Activated CD4-positive, alpha-beta T cell treated with anti-CD3 and anti-CD28 coated beads, Interleukin-2, Interleukin-4, amounts not matched to agents 100 ng/mL and 50 ng/mL, durations not matched to agents 16 hours and 8 hours (primary cell): ENCODE measurements at places on chromosomes 2 and 18.
A peak's percentile ranks its signal among the peaks of the same experiment; 100 is the strongest.

DNA sequence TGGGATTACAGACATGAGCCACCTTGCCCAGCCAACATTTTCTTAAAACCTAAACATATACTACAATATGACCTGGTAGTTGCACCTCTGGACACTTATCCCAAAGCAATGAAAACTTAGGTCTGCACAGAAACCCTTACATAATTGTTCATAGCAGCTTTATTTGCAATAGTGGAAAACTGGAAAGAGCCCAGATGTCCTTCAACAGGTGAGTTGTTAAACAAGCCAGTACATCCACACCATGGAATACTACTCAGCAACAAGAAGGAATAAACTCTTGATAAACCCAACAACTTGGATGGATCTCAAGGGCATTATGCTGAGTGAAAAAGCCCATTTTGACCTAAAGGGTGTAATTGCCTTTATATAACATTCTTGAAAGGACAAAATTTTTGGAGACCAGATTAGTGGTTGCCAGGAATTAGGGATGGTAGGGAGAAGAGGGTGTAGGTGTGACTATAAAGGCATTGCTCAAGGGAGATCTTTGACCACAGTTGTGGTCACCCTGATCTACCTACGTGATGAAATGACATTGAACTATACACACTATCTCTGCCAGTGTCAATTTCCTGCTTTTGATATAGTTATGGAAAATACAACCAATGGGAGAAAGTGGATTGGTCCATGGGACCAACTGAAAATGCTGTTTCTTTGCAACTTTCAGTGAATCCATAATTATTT, 11.9 kb upstream of the AMMECR1L start:
- DNase-seq = no peak

DNA sequence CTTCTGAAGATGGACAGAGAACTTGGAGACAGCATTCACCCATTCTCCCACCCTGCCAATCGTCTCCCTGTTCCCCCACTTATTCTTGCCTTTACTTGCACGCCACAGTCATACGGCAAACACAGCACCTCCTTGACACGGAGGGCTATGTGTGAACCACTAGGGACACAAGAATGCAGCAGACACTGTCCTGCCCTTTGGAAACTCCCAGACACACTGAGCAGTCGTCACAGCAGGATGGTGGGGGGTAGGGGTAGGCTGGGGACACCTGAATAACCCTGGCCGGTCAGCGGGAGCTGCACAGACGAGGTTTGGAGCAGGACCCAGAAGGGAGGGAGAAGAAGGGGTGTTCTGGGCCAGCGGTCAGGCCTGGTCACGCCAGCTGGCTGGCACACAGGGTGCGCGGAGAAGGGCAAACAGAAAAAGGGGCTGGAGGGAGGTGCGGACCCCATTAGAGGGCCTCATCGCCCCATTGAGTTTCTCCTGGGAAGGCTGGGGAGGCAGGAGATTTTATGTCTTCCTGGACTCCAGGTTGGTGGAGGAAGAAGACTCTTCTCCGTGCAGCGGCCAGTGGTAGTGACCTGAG, 40.0 kb upstream of the FOSL2 start:
- DNase-seq = no peak

DNA sequence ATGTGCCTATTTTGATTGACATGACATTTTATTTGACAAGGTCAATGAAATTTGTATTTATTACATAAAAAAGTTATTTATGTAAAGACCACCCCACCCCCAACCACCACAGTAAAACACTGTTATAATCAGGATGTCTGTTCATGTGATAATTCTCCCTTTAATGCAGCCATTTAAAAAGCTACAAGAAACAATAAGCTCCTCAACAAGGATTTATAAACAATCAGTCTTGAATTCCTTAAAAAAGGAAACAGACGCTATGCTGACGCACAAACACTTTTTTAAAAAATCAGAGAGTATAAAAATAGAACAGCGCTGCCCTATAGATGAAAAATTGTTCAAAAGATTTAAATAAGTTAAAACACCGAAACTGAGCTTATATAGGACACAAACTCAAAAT, 102.2 kb downstream of the SOS1 start:
- DNase-seq = no peak

- DNase-seq = no peak
These were observed 249.7 kb downstream of the RPRM start for GRCh38 chr2:153228904-153229303.

DNA sequence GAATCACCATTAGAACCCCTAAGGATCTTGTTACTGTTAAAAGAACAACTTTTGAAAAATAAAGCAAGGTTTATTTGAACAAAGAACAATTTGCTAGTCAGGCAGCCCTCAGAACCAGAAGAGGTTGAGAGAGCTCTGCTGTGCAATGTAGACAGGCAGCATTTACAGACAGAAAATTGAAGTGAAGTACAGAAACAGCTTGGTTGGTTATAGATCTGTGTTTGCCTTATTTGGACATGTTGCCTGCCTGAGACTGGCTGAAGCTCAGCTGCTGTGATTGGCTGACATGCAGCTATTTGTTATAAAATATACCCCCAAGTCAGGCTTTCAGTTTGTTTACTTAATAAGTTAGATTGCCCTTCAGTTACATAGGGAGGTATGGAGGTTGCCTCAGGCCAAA, 12.5 kb downstream of the MSTN start:
- DNase-seq = no peak

- DNase-seq = no peak
These were observed 89.6 kb downstream of the DDX1 start for GRCh38 chr2:15681089-15681885.

DNA sequence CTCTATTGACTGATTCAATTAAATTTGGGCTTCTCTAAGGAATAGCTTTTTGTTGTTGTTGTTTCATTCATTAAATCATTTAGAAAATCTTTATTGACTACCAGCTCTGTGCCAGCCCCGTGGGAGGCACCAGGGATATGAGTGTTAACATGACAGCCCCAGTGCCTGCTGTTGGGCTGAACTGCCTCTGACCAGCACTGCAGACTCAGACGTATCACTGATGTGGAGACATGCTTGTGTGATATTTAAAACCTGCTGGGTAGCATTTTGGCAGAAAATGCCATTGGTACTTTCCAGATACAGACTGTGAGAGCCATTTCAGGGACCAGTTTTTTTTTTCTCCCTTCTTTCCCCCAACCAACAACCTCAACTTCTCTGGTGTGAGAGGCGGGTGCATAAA, 38.6 kb upstream of the KCNF1 start:
- no peak for DNase-seq

DNA sequence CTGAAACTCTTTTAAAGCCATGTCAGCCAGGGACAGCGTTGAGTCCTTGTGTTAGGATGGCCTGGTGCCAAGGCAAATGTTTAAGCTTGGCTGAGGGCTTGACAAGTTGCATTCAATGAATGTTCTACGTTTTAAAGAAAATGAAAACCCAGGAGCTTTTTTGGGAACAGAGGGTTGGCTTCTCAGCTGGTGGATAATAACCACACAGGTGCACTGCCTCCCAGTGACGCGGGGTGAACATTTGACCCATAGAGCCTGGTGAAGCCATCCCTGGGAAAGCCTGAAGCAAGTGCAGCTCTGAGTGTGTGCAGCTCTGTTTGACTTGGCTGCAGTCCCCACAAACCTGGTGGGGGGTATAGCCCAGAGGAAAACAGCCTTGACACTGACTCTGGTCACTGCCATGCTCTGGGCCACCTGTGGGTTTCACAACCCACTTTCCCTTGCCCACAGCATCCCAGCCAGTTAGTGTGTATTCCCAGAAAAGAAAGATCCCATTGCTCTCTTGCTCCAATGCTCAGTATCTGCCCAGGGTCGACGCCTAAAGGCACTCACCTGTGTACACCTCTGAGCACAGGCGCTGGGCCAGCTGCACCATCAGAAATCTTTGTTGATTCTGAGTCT, 874.9 kb downstream of the RNF144A start:
- no peak for DNase-seq

DNA sequence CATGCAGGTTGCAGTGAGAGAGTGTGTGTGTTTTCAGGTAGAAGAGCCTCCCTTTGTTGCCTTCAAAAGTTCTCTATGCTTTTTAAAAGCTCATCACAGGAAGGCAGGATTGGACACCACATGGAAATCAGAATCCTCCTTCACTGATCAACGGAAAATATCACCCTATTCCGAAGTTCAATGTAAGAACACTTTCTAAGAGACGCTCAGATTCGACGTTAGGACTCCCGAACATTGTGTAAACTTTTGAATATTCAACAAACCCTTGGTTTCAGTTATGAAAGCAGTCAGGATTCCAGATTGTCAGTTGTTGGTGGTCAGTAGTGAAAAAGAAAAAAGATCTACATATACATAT, 561.4 kb upstream of the ID2 start:
- DNase-seq = no peak

DNA sequence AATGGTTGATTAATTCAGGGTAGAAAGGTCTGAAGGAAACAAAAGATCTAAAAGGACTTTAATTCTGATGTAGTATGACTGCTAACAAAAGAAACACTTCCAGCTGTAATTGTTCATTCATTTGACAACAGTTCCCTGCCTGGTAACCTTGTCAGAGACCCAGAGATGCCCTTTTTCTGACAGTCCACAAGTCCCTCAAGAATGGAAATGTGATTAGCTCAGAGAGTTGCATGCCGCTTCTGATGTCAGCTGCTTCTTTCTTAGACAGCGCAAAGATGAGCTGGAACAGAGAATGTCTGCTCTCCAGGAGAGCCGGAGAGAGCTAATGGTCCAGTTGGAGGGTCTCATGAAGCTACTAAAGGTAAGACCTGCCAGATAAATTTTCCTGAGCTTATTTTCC, 153.6 kb downstream of the DTNA start:
- no peak for DNase-seq

DNA sequence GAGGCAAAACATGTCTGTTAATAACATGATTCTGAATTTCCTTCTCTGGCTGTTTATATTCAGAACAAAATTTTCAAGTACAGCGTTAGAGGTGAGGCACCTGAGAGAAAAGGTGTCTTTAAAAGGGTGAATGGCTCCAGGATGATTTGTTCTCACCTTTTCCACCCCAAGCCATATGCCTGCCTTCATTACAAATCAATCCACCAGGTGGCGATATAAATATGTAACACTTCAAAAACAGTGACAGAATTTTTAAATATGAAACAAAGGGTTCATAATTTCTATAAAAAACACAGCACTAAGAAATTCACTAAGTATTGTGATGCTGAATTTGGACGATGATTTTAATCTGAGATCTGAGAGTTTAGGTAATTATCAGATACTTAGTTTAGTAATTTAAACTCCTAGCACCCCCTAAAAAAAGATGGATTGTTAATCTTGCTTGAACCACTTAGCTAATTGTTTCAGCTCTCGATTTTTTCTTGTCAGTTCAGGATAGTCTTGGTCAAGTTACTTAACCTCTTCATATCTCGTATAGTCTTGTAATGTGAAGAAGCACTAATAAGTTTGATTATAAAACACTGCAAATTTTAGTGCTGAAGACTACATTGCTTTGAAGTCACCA, 528.8 kb downstream of the CPS1 start:
- peak; percentile 32 for DNase-seq

- DNase-seq = no peak
These were observed 10.4 kb upstream of the EN1 start for GRCh38 chr2:118857677-118858484.

DNA sequence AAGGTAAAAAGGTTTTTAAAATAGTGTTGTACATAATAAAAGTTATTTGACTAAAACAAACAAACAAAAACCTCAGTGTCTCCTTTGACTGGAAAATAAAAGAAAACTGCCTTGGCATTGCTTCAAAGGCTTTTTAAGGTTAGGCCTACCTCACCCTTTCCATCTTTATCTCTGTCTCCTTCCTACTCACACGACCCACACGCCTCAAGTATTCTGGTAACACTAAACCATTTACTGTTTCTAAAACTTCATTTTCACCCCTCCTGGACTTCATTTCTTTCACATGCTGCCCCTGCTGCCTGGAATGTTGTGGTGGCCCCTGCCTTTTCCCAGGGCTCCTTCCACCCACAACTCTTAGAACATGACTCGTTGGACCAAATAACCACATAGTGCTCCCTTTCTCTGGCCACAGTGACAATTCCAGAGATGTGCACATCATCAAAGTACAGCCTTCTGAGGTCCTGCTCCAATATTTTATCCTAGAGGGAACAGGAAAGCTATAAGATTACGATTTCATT, 54.0 kb downstream of the ERBB4 start:
- DNase-seq = no peak

DNA sequence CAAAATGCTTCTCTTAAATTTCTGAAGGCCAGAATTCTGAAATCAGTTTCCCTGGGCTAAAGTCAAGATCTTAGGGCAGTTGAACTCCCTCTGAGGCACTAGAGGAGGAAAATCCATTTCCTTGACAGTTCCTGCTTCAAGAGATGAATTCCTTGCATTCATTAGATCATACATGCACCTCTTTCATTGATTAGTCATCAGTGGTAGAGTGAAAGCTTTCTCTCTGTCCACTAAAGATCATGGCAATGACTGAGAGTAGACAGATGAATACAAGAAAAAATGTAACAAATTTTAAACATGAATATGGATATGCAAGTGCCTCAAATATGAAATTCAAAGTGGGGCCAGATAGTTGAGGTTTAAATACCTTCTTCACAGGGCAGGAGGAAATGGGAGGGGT, 693.4 kb upstream of the TMEFF2 start:
- DNase-seq = no peak

GRCh38 chr2:73033142-73033765, 38.3 kb downstream of the SFXN5 start:
- DNase-seq = no peak

DNA sequence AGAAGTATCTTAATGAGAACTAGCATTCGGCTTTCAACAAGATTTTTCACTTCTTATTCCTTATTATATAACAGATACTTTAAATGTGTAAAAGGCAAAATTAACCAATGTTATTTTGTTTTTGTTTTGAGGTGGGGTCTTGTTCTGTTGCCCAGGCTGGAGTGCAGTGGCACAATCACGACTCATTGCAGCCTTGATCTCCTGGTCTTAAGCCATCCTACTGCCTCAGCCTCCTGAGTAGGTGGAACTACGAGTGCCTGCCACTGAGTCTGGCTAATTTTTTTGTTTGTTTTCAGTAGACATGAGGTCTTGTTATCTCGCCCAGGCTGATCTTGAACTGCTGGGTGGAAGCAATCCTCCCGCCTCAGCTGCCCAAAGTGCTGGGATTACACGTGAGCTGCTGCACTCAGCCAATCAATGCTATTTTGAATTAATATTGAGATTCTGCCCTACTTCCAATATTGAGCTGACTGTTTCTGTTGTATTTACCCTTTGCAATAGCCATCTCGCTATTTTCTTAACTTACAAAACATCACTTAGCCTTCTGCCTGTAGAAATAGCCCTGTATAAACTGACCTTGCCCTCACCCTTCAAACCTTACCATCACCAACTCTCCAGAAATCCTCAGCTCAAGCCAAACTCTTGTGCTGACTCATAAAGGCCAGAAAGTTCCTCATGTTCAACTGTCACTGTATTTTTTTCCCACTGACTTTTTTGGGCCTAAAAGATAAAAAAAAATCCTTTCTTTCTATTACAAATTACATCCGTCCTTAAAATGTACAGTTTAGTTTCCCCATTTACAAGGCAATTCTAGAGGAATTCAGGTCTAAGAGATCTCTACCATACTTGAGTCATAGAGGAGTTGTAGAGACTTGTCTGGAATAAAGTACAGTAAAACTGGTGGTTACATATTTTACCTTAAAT, 94.3 kb downstream of the OLA1 start:
- no peak for DNase-seq
